Right lobe of liver (tissue), 6 donors: ENCODE measurements at places on chromosomes 7 and 10. TPM values are rescaled to one million over a fixed set of nuclear protein-coding genes. Genes with fewer than 3 reads are reported as not detected.

DNA sequence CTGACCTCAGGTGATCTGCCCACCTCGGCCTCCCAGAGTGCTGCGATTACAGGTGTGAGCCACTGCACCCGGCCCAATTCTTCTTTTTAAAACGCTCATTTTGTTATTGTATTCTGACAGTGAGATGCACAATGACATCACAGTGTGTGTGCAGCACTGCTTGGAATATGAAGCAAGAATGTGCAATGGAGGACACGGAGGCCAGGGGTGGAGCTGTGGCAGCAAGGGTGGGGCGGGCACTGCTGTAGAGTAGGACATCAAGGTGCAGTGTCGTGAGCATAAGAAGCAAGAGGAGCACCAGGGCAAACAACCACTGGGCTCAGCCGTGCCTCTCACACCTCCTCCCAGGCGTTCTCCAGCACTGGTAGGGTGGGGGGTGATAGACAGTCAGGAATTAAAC, 26.8 kb upstream of the GRID1 start:
- DNase-seq: no peak

The DEPP1 gene
- 81.5 TPM for total RNA-seq

DNA sequence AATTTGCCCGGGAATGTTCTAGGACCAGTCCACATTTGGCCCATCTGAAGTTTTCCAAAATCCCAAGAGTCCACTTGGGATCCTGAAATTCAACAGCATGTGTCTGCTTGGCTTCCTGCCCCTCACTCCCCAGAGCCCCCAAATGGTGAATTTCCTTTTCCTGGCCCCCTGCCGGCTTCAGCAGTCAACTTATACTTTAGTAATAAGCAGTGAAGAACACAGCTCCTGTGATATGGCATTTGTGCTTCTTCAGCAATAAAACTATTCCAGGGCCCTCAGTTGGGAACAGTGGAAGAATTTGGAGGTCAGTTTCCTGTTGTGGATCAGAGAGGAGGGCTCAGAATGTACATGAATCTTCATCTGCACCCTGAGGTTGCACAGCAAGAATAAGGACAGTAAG, 51.1 kb downstream of the PRF1 start:
- DNase-seq: no peak

DNA sequence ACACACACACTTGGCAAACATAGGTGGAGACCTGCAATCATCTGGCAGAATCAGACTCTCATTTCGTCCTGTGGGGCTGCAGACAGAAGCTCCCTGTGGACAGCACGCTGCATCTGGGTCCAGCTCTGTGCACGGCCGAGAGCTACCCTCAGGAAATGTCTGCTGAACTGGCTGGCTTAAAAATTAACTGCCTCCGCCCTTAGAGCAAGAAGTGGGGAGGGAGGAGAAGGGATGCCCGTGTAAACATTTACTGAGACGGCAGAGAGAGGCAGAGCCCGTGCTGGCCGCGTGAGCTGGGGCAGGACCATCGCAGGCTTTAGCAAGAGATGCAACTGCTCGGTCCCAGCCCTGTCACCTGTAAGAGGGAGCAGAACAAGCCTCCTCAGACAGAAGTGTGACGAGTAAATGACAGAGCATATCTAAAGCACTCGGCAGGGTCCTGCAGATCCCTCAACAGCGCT, 81.8 kb downstream of the TNS3 start:
- peak; percentile 92 for DNase-seq

The MICALL2 gene
- total RNA-seq: 11.8 TPM
